Activated T-helper 2 cell treated with anti-CD3 and anti-CD28 coated beads, Interferon-gamma antibody, Interleukin-2, Interleukin-4, amounts not matched to agents 10 μg/mL and 5 μg/mL and 100 μg/mL, durations not matched to agents 14 hours and 24 hours and 36 hours (primary cell): ENCODE measurements at places on chromosomes 5 and 9. TPM values are rescaled to one million over a fixed set of nuclear protein-coding genes. Genes with fewer than 3 reads are reported as not detected.
A peak's percentile ranks its signal among the peaks of the same experiment; 100 is the strongest.

DNA sequence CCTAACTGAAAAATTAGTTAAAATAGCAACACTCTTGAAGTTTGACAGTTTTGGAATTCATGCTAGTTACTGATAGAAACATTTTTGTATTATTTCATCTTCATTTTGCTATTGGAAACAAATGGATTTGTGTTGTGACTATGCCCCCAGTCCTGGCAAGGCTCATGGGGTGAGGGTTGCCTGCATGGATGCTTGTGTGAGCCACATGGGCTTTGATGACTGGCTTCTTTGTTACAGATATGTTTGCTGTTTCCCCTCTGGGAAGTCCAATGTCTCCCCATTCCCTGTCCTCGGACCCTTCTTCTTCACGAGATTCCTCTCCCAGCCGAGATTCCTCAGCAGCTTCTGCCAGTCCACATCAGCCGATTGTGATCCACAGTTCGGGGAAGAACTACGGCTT lies 44.2 kb downstream of the CD180 start:
- no peak for DNase-seq

The KIF12 gene
- total RNA-seq = not detected in 2 replicates

The CTSL gene
- total RNA-seq = 13.4 and 14.1 TPM in 2 replicates

- no peak for DNase-seq
These were observed 935.2 kb upstream of the DMAC1 start for GRCh38 chr9:8734760-8735159.

- no peak for DNase-seq
These were observed 12.2 kb upstream of the HSPB3 start for GRCh38 chr5:54443270-54443669.

DNA sequence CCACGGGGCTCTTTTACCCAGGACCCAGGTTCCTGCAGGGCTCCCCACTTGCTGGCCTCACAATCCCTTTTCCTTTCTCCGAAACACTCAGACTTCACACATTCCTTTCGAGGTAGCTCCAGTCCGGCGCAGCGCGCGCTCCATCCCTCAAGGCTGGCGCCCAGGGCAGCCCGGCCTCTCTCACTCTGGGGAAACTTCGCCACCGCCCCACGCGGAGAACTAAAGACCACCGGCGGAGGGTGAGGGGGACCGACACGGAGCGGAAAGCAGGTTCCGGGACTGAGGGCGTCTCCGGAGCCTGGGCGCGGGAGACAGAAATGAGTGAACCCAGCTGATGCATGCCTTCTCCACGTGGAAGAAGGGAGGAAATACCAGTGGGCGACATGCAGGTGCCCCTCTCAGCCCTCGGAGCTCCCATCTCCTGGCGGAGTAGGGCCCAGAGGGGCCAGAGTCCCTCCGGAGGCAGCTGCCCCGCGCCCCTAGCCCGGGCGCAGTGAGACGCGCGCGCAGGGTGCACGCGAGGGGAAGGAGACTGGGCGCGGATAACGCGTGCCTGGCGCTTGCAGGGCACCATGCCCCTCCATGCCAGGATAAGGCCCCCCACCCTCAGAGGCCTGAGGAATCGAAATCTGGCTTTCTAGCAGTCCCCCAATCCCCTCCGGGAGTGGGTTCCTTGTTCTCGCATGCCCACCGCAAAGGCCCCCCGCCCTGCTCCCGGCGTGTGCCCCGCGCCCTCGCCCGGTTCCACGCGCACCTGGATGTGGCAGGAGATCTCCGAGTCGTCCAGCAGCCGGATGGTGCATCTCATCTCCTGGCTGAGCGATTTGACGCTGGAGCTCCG lies 650 bp downstream of the FRMD3 start:
- no peak for DNase-seq

The SLC45A2 gene
- total RNA-seq = not detected in 2 replicates

The DDX4 gene
- total RNA-seq = 0.09 TPM in 1 of 2 replicates, not detected in the other

DNA sequence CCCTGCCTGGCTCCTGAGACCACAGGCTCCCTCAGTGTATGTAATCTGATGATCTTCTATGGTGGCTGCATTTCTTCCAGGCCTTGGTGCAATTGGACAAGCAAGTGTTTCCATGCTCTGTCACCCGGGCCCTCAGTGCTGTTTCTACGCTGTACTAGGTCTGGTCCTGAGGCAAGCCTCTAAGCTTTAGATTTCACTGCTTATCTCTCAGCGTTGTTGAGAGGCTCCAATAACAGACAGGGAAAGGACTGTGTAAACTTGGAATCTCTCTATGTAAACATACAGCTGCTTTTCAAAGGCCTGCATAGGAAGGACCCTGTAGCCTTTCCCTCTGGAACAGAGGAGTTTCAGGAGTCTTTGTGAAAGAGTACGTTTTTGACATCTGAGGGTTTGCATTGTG lies 38.6 kb upstream of the NFIB start:
- no peak for DNase-seq

The FAT2 gene
- under 0.01 TPM in 1 of 2 replicates, not detected in the other for total RNA-seq

- no peak for DNase-seq
These were observed 55.8 kb upstream of the TMC1 start for GRCh38 chr9:72465593-72465984.

DNA sequence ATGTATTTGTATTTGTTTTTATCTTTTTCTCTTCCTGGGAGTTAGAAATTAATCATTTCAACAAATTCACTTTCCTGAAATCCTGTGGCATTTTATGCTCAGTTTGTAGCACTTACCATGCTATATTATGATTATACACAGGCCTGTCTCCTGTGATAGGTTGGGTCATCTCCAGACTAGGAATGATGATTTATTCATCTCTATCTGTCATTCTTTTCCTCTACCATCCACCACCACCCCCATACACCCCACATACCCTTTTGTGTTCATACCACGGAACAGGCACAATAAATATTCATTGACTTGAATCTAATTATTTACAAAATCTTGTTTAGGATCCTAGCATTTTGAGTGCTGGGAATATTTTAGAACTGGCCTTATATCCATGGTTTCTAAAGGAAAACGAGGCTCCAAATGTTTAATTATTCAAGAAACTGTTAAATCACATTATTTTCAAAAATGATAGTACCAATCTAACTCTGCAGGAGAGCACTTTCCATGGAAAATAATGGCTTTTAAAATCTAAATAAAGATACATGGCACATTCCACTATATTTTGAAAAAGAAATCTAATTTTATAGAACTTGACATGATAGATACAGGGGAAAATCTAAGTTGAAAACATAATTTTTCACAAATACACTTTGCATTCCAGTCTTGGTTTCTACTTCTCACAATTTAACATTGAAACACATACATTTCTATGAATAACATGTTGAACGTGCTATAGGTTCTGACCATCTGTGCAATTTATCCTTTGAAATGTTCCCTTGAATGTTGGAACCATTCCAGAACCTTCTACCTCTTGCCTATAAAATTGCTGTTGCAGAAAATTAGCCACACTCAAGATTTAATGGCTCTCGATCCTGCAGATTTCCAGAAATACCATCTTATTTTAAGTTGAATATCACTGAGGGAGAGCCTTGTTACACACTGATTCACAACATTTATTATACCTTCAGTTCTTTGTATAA lies 89.3 kb downstream of the STARD4 start:
- DNase-seq = no peak

DNA sequence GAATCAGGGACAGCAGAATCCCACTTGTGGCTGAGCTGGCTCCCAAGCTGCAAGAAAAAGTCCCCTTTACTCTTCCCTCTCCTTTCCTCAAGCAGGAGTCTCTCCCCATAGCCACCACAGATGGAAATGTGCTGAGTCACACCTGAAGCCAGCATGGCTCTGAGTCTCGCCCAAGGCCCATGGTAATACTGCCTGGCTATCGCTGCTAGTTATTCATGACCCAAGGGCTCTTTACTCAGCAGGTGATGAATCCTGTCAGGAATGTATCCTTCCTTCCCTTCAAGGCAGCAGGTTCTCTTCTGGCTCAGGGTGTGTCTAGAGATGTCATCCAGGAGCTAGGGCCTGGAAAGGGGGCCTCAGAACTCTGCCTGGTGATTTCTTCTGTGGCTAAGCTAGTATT lies 403.3 kb upstream of the PTPRD start:
- no peak for DNase-seq

The HTR1A gene
- not detected in 2 replicates for total RNA-seq

- no peak for DNase-seq
These were observed 304.4 kb upstream of the SMC2 start for GRCh38 chr9:103789686-103790085.

The PCDHGA7 gene
- 0.16 and 0.30 TPM in 2 replicates for total RNA-seq

GRCh38 chr5:169668732-169669131 lies 31.7 kb downstream of the DOCK2 start:
- DNase-seq = no peak

DNA sequence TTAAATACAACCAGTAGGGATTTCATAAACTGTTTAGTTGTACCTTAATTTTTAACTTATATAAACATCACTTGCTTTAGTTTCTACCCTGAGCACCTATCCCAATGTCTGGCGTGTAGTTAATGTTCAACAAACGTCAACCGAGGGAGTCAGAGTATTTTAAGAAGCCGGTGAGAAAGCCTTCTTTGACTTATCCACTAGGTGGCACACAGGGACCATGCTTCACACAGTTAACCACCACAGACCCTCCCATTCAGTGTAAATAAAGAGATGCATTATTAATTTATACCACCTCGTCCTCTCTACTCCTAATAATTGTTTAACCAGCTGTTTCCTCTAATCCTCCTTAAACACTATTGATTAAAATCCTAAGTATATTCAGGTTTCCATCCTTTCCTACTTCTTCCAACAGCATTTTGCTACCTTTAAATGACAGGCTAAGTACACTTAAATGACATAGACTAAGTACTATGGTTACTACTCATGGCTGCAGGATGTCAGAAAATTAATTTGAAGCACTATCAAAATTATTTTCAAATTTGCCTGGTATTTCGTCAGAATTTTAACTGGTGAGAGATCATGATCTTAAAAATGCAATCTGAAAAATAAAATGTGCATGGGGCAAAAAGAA lies 2.3 kb downstream of the HAPLN1 start:
- DNase-seq = no peak

The TAF11L10 gene
- not detected in 2 replicates for total RNA-seq

The ADAMTS6 gene
- total RNA-seq = 1.4 and 1.7 TPM in 2 replicates

GRCh38 chr9:3240656-3241268 lies 285.0 kb downstream of the RFX3 start:
- peak; percentile 46 for DNase-seq

The INSL4 gene
- not detected in 2 replicates for total RNA-seq

GRCh38 chr5:142800776-142801494 lies 30.8 kb downstream of the ARHGAP26 start:
- DNase-seq = peak; percentile 55

GRCh38 chr9:83449166-83449565 lies 89.0 kb downstream of the FRMD3 start:
- DNase-seq = no peak

DNA sequence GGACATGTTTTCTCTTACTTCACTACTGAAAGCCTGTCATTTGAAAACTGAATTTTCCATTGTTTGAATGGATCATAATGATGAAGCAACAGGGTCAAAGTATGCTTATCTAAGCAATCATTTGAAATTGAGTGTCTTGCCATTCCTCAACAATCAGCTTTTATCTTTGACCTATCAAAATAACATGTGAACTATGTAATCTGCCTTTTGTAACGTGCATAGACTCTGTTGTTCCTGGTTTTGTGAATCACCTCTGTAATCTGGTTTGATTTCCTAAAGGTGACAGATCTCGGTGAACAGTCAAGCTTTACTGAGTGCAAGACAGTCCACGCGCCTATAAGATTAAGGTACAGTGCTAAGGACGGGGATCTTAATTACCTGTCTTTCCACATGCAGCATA lies 3.3 kb downstream of the MEF2C start:
- no peak for DNase-seq

GRCh38 chr9:88536023-88536324 lies 996 bp downstream of the NXNL2 start:
- DNase-seq = no peak
